ENCODE measurements at places on chromosomes 13 and 19.

GRCh38 chr19:13054626-13055212 is 47.9 kb downstream of the LYL1 start:
- no peak for DNase-seq

DNA sequence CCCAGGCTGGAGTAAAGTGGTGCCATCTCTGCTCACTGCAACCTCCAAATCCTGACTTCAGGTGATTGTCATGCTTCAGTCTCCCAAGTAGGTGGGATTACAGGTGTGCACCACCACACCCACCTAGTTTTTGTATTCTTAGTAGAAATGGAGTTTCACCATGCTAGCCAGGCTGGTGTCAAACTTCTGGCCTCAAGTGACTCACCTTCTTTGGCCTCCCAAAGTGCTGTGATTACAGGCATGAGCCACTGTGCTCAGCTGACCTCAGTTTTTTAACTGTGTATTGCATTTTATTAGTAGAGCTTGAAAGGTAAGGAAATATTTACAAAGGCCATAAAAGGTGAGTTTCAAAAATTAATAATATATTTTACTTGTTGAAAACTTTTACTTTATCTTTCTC is 2.3 kb downstream of the ZNF726 start:
- no peak for DNase-seq

GRCh38 chr13:59342400-59342799 is 821.3 kb downstream of the DIAPH3 start:
- DNase-seq = no peak

DNA sequence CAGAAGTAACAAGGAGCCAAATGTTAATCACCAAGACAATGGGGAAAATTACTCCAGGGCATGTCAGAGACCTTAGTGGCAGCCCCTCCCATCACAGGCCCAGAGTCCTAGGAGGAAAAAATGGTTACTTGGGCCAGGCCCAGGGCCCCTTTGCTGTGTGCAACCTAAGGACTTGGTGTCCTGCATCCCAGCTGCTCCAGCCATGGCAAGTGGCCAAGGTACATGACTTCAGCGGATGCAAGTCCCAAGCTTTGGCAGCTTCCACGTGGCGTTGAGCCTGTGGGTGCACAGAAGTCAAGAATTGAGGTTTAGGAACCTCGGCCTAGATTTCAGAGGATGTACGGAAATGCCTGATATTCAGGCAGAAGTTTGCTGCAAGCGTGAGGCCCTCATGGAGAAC is 46.7 kb downstream of the OR10H4 start:
- no peak for DNase-seq

DNA sequence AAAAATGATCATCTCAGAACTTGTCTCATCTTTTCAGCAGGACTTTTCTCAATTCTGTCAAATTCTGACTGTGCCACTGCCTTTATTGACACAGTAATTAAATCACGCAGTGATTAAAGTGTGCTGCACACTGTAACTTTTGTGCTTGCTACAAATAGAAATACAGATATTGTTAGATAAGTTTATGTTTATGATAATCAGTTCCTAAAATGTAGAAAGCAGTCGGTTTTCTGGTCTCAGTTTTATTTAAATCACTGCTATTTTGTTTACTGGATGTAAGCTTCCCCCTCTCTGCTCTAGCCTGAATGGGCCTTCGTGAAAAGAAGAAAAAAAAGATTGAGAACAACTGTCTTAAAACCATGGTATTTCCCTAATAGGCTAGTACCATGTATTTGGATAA is 258.8 kb upstream of the STARD13 start:
- no peak for DNase-seq

GRCh38 chr13:21883713-21884112 is 212.8 kb downstream of the FGF9 start:
- DNase-seq = no peak

DNA sequence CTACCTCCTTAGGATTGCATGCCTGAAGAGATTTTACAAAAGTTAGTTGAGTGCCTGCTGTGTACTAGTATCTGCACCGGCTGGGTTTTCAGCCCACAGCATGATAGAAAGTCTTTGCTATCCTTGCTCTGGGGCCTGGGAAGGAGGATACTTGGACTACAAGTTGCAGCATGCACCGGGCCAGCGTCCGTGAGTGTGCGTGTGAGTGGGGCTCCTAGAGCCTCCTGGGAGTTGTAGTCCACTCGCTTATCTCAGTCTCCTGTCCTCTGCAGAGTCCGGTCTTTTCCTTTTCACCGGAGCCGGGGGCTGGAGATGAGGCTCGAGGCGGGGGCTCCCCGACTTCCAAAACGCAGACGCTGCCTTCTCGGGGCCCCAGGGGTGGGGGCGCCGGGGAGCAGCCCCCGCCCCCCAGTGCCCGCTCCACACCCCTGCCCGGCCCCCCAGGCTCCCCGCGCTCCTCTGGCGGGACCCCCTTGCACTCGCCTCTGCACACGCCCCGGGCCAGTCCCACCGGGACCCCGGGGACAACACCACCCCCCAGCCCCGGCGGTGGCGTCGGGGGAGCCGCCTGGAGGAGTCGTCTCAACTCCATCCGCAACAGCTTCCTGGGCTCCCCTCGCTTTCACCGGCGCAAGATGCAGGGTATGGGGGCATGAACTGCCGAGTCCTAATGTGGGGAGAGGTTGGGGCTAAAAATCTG is 20.6 kb downstream of the BRSK1 start:
- no peak for DNase-seq

GRCh38 chr13:99214232-99214631 is 13.6 kb downstream of the UBAC2 start:
- DNase-seq = peak; percentile 60

DNA sequence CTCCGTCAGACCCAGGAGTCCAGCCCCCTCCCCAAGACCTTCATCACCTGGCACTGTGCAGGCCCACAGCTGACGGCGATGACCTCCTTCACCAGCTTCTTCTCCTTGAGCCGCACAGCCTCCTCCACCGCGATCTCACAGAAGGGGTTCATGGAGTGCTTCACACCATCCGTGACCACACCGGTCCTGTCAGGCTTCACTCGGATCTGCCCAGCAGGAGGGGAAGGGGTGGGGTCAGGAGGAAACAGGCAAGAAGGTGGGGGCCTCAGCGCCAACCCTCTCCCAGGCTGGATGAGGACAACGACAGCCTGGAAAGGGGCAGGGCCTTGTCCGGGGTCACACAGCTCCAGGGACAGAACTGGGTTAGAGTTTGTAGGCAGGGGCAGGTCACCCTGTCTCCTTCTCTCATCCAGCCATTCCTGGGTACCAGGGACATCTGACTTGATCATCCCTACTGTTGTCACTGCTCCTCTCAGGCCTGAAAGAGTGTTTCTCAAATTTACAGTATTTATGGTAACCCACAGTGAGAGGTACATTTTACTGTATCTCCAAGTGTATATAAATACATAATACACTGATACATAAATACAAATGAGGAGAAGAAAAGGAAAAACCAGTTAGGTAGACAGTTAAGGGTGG is 12.0 kb downstream of the ETFB start:
- no peak for DNase-seq

GRCh38 chr13:32917504-32917903 is 98.7 kb upstream of the KL start:
- DNase-seq = no peak

- no peak for DNase-seq
Measured at GRCh38 chr19:9910625-9911024, 25.7 kb downstream of the OLFM2 start.

- DNase-seq = no peak
Measured at GRCh38 chr13:18921063-18921462, 260.6 kb downstream of the TUBA3C start.

Measured in activated naive CD4-positive, alpha-beta T cell treated with anti-CD3 and anti-CD28 coated beads, Interleukin-2, amount 50 U/mL, for 16 hours (primary cell).